ENCODE measurements at places on chromosomes 7 and 10. TPM values are rescaled to one million over a fixed set of nuclear protein-coding genes. Genes with fewer than 3 reads are reported as not detected.
A peak's percentile ranks its signal among the peaks of the same experiment; 100 is the strongest.

DNA sequence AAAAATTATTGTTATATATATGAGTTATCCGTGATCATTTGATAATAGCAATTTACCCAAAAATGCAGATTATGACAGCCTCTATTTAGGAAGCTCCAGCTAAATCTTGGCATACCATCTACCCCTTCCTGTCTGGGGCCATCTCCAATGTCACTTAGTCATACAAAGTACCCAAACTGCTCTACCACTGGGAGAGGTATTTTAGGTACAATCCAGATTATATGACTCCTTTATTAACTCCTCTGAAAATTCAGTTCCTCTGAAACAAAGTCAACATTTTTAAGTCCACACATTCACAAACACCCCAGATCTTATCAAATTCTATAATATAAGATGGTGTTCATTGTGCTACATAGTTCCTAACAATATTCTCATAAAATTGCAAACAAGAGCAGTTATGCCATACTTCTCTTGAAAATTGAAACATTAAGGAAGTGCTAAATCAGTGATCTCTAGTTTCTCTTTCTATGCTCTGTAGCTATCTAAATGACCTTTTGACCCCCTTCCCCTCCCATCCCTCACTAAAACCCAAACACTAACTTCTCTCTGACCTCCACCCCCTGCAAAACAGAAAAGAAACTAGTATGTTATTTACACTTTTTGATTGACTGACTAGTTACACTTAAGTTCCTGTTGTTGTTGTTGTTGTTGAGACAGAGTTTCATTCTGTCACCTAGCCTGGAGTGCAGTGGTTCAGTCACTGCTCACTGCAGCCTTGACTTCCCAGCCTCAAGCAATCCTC lies 16.4 kb downstream of the HOXA1 start:
- DNase-seq = no peak

DNA sequence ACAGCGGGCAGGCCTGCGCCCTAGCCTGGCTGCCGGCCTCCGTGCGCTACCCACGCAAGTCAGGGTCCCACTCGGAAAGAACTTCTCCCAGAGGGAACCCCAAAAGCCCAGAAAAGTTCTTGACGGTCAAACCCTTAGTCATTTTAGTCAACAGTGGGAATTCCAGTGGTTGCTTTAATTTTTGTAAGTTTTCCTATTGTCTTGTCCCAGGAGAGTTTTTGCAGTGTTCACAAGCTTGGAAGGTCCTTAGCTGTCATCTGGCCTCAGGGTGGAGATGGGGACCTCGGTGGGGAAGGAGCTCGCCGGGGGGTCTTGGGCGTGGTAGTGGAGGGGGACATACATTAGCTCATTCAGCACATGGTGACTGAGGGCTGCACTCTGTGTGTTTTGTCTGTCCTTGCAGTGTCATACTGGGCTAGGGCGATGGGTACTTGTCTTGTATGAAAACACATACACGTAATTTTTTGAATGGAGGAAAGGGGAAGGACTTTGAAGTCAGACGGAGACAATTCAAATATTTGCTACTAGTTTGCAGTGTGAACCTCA lies 736 bp downstream of the MINDY4 start:
- no peak for DNase-seq

- DNase-seq = no peak
Observed at GRCh38 chr7:81308643-81309322, 389.9 kb upstream of the SEMA3C start.

DNA sequence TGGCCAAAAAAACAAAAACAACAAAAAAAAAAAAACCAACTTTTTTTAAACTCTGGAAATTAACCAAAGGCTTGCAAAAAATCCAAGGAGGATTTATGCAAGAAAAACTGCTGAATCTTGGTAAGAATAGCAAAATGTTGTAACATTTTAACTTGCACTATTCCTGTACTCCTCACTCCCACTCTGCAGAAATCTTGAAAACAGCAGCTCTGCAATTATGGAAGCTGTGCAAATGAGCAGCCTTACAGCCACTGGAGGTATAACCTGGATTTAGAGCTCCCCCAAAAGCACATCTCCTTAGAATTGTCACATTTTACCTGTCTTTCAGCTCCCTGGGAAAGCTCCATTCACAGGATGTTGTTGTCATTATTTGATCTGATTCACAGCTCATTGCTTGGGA lies 41.8 kb upstream of the LRGUK start:
- DNase-seq = no peak

DNA sequence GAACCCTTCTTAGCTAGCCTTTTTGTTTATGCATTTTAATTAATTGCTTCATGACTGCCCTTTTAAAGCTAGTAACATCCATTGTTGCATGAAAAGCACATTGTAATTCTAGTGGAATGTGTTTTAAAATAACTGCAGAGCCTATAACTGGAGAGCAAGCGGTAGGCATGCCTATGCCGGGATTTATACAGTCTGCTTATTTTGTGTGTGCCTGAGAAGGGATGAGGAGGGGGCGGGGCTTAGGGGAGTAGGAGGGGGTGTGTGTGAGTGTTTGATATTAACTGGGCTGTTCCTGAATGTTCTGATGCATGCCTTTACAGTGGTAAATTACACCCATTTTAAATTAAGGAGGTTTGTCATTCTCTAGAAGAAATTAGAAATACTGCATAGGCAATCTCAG lies 208.1 kb downstream of the TCF7L2 start:
- no peak for DNase-seq

- DNase-seq = peak; percentile 34
Observed at GRCh38 chr10:105797234-105797890, 1156.3 kb downstream of the SORCS3 start.

DNA sequence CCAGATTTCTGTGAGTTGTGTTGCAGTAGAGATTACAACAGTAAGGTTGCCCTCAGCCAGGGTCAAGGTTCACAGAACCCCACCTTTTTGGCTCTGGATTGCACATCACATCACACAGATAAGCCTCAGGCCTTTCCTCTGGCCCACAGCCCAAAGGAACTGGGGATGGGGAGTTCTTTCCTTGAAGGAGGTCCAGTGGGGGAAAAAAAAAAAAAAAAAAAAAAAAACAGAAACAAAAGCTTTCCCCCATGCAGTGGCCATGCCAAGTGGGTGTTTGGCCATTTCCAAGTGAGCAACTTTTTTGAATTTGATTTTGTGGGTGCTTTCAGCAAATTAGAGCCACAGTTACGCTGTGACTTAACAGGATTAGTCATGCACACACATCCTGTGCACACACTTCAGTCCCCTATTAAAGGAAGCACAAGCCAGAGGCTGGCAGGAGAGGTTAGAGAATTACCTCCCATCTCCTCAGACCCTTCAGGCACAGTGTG lies 79.3 kb upstream of the NANOS1 start:
- DNase-seq = no peak

DNA sequence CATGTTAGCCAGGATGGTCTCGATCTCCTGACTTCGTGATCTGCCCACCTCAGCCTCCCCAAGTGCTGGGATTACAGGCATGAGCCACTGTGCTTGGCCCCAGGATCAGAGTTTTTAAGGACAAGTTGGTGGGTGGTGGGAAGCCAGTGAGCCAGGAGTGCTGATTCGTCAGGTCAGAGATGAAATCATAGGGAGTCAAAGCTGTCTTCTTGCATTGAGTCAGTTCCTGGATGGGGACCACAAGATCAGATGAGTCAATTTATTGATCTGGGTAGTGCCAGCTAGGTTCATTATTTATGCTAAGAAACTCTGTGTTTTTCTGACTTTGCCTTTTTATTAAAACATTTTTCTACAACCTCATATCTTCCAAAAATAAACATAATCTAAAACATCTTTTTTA lies 423.8 kb downstream of the ARL4A start:
- DNase-seq = no peak

The ZNF273 gene
- 10.3 TPM for polyA plus RNA-seq

- DNase-seq = no peak
Observed at GRCh38 chr10:5268234-5268633, 71.6 kb downstream of the AKR1C4 start.

The AASS gene
- polyA plus RNA-seq = 58.7 TPM

The APBB1IP gene
- 0.95 TPM for polyA plus RNA-seq

DNA sequence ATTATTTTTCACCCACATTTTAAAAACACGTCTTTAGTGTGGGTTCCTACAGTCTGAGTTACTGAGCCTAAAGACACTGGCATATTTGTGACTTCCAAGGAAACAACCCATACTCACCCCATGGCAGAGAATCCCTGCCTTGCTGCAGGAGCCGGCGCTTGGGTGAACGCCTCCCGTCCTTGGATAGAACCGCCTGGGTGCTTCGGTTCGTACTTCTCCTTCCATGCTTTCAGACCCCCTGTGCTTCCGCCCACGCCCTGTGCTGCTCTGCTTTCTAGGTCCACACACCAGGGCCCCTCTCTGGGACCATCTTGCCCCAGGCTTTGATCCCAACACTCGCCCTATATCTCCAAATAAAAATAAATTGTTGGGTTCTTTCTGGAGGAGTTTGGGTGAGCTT lies 125.8 kb downstream of the PTPRN2 start:
- no peak for DNase-seq

DNA sequence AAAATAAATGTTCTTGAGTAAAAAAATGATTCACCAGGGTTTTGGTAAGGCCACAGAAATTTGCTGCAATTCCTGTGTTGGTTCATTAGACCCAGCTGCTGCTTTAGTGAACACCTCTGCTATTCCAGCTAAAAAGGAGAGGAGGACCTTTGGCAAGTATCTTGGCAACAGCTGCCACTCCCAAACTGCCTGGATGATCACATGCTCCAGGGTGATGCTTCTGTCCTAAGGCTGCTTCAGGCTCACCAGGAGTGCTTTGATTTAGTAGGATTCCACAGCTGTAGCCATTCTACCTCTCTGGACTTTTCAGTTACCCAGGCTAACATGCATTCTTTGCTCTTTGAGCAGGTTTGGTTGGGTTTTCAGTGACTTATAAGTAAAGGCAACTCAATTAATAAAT lies 82.6 kb upstream of the NPVF start:
- DNase-seq = no peak

GRCh38 chr7:158518980-158519632 lies 68.5 kb downstream of the PTPRN2 start:
- no peak for DNase-seq

The RADIL gene
- polyA plus RNA-seq = 2.1 TPM

DNA sequence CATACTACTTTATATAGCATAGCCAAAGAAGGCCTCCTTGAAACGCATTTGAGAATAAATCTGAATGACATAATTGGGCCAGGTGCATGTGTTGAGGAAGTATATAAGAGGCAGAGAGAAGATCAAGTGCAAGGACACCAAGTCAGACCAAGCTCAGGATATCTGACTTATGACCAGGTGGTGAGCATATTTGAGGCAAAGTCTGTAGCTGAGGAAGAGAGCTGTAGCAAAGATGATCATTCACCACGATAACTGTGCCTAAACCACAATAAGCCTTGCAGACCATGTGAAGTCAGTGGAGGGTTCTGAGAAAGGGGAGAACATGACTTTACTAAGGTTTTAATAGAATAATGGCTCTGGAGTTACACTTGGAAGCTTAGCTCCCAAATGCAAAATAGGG lies 292.3 kb downstream of the SORCS1 start:
- no peak for DNase-seq
